LHCN-M2 (cell line): ENCODE measurements at places on chromosomes 2 and 18. TPM values are rescaled to one million over a fixed set of nuclear protein-coding genes. Genes with fewer than 3 reads are reported as not detected.

Gene DSEL
- total RNA-seq: 157 and 164 TPM in 2 replicates

Gene CCBE1
- total RNA-seq: 54.9 and 92.6 TPM in 2 replicates

Gene EDAR
- total RNA-seq: not detected in 2 replicates

Gene NOL4
- total RNA-seq: not detected in 2 replicates

Gene EFEMP1
- 37.8 and 52.5 TPM in 2 replicates for total RNA-seq

GRCh38 chr2:27025861-27026851 is 6.6 kb upstream of the TMEM214 start:
- no peak for DNase-seq

- peak; percentile 45 for DNase-seq
Observed at GRCh38 chr18:3525870-3526420, 76.0 kb downstream of the TGIF1 start.

- peak; percentile 98 for DNase-seq
Observed at GRCh38 chr2:236776695-236777251, 207.1 kb downstream of the ACKR3 start.

GRCh38 chr2:62806231-62806630 is 100.7 kb downstream of the EHBP1 start:
- peak; percentile 26 for DNase-seq

DNA sequence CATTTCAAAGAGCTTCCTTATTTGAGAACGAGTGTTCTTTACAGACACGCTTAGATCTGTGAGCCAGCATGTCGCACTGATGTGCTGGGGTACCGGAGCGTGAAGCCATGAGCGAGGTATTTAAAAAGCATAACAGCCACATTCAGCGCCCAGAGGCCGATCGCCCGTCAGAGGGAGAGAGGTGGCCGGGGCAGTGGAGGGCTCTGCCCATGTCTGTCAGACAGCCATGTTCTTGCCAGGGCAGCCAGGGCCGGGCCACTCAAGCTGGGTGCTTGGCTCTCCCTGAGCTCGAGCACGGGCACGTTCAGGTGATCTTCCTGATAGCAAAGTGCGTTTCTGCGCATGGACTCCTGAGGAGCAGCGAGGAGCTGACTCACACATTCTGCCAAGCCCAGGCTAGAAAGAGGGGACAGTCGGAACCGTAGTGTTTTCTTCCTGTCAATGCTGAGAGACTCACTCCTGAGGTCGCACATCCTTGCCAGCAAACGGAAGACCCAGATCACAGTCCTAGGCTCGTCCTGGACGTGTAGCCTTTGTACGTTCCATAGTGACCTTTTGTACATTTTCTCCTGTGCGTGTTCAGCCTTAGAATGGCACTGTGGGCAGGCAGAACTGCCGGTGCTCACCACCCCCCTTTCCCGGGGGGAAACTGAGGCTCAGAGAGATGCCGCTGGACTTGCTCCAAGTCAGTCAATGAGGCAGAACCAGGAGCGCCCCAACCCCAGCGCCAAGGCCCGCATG is 100.7 kb downstream of the NFATC1 start:
- no peak for DNase-seq

DNA sequence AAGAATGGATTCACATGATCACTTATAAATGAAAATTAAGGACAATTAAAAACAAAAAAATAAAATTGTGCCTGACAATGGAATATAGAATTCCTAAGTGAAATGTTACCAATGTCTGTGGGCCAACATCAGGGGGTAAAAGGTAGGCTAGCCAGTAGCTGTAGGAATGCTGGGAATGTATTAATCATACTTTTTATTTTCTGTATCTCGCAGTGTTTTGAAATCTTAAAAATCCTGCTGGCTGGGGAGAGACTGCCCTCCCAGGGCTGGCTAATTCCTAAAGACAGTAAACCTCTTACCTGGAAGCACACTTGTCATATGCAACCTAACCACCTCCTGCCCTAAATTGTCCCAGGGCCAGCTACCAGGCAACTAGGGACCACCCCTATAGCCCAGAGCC is 69.8 kb downstream of the REV1 start:
- peak; percentile 17 for DNase-seq

GRCh38 chr18:49723648-49724180 is 89.6 kb downstream of the ACAA2 start:
- DNase-seq: no peak
